GDM1 (cell line): ENCODE measurements at places on chromosomes 1 and 21.
A peak's percentile ranks its signal among the peaks of the same experiment; 100 is the strongest.

DNA sequence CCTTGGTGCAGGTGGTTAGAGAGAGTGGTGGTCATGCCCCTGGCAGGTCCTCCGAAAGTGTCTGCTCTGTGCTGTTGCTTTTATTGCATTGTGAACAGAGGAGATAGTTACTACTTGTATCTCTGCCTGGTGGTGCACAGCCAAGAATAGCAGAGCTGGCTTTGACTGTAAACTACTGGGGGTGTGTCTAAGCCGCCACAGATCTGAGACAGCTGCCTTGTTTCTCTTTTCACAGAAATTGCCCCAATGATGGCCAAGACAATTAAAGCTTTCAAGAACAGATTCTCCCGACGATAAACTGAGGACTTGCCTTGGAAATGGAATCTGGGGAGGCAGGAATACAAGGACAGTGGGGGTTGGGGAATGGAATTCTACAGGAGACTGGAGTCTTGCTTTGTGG lies 16.0 kb downstream of the ELOA start:
- DNase-seq: no peak

DNA sequence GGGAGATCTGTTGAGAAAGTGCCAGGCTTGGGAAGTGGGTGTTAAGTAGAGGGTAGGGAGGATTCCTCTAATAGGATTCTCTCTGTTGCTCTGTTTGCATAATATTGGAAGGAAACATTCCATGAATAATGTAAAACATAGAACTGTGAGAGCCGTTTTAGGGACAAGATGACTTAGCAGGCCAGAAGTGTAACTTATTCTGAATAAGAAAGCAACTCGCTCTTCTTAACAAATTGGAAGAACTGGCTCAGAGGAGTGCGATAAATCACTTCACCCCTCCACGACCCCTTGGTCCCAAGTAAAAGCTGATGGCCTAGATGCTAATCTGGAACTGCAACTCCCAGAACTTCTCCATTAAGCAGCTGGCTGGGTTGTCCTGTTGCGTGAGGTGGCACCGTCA lies 19.1 kb downstream of the SIM2 start:
- no peak for DNase-seq

GRCh38 chr1:27628712-27629111 lies 6.3 kb downstream of the FGR start:
- DNase-seq: no peak

DNA sequence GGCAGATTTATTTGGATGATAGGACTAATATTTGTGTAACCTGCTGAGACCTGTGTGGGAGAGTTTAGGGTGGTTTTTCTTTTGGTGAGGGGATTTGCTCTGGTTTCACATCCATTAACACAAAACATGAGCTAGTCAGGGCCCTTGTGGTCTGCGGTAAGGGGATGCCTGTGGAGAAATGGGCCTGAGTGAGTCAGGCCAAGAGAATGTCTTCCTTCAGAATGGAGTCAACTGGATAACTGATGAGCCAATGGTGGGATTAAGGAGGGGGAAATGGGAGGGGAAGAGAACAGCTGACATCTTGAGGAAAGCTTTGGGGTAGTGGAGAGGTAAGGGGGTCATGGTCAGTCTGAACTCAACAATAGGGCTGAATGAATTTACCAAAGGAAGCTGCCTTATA lies 13.9 kb downstream of the WNT2B start:
- no peak for DNase-seq

- peak; percentile 13 for DNase-seq
Observed at GRCh38 chr1:23597635-23598388, 38.5 kb upstream of the ID3 start.

- DNase-seq: no peak
Observed at GRCh38 chr1:213687832-213688231, 299.9 kb upstream of the PROX1 start.

GRCh38 chr1:29532285-29532684 lies 296.0 kb downstream of the PTPRU start:
- no peak for DNase-seq

GRCh38 chr1:55823541-55824250 lies 608.5 kb upstream of the USP24 start:
- DNase-seq: no peak
